ENCODE measurements at places on chromosomes 16 and 17.

GRCh38 chr16:661184-661821 lies 6.6 kb upstream of the RHOT2 start:
- no peak for DNase-seq

- no peak for DNase-seq
Observed at GRCh38 chr16:88792668-88793250, 7.7 kb upstream of the PIEZO1 start.

DNA sequence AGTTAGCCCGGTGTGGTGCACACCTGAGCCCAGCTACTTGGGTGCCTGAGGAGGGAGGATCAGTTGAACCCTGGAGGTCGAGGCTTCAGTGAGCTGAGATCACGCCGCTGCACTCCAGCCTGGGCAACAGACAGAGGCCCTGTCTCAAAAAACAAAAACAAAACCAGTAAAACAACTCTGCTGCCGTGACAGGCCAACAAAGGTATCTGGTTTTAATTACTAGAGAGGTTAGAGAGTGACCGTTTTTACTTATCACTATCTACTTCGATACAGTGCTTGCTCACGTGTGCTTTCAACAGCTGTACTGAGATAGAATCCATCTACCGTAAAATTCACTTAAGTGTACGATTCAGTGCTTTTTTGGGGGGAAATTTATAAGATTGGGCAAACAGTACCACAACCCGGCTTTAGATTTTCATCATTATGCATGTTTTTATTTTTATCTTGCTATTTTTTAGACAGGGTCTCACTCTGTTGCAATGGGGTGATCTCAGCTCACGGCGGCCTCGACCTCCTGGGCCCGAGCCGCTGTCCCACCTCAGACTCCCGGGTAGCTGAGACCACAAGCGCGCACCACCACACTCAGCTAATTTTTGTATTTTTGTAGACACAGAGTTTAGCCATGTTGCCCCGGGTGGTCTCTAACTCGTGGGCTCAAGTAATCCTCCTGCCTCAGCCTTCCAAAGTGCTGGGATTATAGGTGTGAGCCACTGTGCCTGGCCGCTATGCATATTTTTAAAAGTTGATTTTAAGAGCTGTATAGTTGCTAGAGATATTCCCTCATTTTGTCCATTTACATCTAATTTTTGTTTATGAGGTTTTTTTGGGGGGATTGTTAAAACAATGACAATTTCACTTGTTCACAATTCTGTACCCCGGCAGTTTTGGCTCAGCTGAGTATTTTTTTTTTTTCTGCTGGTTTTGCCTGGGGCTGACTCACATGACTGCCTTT lies 30.9 kb downstream of the SERPINF1 start:
- DNase-seq = no peak

DNA sequence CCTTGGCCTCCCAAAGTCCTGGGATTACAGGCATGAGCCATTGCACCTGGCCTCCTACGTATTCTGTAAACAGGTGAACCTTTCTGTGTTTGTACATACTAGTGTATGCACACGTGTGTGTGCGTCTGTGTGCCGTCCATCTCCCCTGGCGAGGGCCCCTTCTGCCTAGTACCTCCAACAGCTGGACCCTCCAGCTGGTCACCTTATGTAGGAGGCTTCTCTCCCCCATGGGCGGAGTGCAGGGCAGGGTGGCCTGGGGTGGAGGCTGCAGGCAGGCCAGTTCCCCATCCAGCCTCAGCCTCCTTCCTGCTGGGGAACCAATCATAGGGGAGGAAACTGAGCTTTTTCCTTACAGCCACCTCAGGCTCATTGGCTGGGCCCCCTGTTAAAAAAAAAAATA lies 24.4 kb upstream of the DOC2B start:
- DNase-seq = no peak

- DNase-seq = no peak
Observed at GRCh38 chr16:21646721-21647561, 5.5 kb downstream of the IGSF6 start.

DNA sequence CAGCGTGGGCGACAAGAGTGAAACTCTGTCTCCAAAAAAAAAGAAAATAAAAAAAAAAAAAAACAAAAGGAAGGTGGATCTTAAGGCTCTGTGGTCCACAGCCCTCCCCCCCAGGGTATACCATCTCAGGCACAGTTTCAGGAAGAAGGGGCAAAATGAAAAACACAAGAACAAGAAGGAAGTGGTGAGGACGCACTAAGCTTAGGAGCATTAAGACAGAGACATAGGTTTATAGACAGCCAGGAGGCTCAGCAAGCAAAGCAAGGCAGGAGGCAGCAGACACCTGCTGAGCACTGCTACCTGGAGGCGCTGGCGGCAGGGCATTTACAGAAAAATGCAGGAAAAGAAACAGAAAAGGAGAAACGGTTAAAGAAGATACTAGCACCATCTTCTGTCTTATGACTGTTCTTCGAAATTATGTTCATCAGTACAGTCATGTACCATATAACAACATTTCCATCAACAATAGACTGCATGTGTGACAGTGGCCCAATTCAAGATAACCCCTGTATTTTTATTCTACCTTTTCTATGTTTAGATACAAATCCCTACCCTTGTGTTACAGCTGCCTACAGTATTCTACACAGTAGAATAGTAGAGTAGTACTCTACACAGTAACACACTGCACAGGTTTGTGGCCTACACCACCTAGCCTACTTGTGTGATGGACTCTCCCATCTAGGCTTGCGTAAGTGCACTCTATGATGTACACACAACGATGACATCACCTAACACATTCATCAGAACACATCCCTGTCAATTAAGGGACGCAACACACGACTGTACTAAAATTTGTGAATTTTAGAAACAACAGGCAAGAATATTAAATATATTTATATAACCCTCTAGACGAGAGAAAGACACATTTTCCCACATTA lies 62.5 kb downstream of the XPO6 start:
- no peak for DNase-seq

GRCh38 chr16:85555719-85556455 lies 57.2 kb upstream of the GSE1 start:
- DNase-seq = no peak

DNA sequence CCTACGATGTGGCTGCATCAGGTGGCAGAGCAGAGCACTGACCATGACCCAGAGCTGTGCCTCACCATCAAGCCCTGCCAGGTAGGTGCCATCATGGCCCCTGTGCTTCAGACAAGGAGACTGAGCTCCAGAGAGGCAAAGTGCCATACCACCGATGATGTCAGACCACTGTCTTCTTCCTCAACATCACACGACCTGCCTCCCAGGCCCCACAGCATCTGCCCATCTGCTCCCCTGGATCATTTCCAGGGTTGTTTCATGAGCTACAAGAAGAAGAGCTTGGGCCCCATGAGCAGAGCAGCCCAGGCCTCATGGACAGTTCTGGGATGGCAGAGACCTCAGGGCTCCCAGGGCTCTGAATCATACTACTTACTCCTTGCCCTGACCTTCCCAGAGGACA lies 9.9 kb downstream of the XYLT1 start:
- DNase-seq = no peak

DNA sequence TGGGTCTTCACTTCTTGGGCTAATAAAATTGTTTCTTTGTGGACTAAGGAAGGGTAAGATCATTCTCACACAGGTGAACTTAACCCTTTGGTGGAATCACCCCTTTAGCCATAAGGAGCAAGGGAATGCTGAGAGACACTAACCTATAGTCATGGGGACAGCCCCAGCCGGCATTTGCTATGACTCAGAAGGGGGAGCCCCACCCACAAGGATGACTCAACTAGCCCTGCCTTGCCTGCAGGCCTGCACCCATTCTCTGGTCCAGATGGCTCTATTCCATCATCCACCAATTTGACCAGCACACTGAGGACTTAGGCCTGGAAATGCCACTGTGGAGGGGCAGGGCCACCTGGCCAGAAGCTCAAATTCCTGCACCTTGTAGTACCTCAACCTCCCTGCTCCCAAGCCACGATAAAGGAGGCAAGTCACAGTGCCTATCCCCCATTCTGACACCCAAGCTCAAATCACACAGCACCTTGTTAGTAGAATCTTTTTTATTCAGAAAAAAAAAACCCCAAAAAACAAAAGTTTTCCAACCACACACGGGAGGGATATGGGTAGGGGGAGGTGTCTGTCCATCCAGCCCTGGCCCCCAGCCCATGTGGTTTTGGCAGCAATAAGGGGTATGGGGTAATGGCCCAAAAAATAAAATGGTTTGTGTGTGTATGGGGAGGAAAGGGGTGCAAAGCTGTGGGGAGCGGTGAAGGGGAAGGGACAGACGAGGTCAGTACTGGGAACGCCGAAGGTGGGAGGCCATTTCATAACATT lies 3.0 kb downstream of the PFN1 start:
- DNase-seq = no peak

DNA sequence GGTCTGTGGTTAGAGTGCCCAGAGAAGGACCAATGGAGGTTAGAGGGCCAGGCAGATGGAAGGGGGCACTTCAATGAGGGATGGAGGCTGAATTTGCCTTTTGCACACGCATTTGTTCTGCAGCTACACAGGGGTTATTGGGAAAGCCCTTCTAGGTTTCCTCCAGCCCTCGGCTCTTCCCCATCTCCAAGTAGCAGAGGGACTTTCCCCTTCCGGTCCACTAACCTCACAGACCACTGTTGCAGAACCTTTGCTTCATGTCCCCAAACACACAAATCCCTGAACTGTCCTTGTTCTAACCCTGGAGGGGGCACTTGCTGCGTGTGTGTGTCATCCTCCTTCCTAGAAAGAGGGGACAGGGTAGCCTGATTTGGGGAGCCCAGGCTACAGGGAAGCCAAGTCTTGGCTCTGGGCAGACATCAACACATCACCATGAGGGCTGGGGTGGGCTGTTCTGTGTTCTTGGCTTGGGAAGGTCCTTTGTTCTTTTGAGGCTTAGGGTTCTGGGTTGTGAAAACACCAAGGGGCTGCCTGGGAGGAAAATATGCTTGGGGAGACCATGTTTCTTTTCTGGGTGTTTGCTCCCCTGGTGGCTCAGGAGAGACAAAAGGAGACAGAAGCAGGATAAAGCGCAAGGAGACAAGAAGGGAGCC lies 7.3 kb upstream of the NR1D1 start:
- no peak for DNase-seq

DNA sequence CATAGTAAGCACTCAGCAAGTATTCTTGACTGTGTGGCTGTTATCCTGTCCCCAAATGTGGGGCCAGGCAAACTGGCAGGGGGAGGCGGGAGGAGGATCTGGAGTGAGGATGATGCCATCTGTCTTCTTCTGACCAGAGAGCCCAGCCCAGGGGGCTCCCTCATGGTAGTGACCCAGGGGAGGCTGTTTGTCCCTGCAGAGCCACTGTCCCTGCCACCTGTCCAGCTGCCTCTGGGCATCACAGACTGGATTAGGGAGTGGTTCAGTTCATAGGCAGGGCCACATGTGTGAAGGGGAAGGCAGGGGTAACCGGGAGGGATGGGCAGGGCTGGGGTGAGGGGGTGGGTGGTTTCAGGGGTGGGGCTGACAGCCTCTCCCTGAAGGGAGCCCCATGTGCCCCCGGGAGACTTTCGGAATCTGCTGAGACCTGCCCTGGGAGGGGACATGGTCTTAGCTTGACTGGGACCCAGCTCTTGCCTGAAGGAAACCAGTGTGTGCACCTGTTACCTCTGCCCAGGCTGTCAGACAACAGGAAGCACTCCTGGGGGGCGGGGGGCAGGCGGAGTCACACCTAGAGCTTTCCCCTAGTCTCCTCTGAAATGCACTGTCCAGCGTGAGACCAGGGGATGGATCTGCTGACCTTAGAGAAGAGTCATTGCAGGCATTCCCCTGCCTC lies 15.2 kb downstream of the ARHGAP23 start:
- DNase-seq = no peak

- DNase-seq = no peak
Observed at GRCh38 chr17:38534498-38534885, 71.3 kb downstream of the SRCIN1 start.

- DNase-seq = no peak
Observed at GRCh38 chr16:66862023-66862520, 17.9 kb downstream of the CA7 start.

GRCh38 chr17:55172612-55173011 lies 92.1 kb upstream of the HLF start:
- no peak for DNase-seq

DNA sequence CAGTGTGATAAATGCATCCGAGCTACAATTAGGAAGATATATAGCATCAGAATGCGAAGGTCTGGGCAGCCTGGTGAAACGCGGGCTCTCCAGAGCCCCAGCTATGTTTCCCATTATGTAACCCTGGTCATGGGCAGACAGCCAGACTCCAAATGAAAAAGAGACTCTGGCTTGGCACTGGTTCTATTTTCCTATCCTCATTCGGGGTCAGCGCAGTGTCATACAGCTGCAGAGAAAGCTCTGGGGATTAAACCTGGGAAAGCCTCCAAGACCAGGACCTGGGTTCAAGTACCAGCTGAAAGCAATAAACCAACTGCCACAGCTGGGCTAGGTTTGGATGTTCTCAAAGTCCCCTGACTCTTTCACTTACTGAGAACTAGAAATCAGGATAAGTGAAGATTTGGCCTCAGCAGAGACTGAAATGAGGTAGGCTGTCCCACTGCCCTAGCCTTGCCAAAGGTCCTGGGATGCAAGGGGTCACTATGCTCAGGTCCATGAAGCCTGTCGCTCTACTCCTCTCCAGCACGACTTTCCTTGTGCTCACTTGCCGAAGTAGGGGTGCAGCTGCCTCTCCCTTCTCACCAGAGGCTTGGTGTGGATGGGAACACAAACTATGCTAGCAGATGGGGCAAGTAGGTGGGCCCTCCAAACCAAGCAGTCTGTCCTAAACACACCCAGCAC lies 123.8 kb downstream of the SMG6 start:
- DNase-seq = no peak

GRCh38 chr17:44749076-44749979 lies 9.5 kb upstream of the ADAM11 start:
- DNase-seq = no peak

DNA sequence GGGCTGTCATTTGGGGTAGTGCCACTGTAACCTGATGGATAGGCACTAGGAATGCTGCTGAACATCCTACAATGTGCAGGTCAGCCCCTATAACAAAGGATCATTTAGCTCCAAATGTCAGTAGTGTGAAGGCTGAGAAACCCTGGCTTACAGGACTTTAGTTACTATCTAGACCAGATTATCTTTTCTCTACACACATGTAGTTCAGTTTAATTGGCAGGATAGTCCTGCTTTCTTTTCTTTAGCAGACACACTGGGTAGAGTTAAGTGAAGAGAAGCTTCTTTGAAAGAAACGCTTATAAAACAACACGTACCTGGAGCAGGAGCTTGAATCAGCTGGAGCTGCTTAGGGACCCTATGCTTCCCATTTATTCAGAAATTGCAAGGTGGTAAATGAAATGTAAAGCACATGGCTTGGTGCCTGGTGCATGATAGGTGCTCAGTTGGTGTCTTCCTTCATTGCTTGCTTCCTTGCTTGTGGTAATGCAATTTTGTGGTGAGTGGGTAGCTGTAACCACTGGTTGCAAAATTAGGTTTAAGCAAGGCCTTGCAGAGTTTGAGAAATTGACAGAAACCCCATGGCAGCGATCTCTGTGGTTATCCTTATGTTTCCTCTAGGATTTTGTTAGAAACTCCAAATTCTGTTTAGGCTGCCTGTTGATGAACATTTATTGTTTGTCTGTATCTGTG lies 9.4 kb downstream of the METTL9 start:
- DNase-seq = no peak

GRCh38 chr16:23113185-23113584 lies 36.1 kb downstream of the USP31 start:
- DNase-seq = no peak

- no peak for DNase-seq
Observed at GRCh38 chr16:88264641-88265285, 118.0 kb upstream of the ZNF469 start.
